ENCODE measurements at places on chromosomes 12 and 14.

DNA sequence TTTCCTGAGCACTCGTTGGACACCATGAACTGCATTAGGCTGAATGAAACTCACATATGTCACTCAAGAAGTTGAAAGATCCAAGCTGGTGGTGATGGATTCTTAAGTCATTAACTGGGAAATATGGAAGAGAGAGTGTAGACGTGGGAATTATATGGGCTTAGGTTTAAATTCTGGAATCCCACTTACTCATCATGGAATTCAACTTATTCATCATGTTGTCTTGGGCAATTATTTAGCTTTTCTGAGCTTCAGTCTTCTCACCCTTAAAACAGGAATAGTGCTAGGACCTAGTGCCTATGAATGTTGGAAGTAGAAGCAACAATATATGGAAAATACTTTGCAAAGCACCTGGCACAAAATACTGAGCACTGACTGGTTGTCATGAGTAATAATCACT, 292.4 kb upstream of the TBX3 start:
- DNase-seq: no peak

DNA sequence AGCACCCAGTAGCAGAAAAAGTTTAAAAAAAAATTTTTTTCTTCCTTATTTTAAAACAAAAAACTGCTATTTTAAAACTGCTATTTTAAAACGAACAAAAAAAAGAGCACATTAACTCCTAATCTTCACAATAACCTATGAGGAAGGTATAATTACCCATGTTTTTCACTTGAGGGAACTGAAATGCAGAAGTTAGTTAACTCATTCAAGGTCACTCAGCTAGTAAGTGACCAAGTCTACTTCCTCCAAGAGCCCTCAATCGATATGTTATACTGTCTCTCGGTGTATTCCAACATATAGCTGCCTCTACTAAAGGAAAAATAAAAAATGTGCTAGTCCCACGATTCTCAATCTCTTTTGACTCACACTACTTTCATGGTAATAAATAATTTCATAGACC, 7.8 kb downstream of the RPAP3 start:
- no peak for DNase-seq

GRCh38 chr12:68094195-68094594, 65.3 kb downstream of the IFNG start:
- DNase-seq: no peak

DNA sequence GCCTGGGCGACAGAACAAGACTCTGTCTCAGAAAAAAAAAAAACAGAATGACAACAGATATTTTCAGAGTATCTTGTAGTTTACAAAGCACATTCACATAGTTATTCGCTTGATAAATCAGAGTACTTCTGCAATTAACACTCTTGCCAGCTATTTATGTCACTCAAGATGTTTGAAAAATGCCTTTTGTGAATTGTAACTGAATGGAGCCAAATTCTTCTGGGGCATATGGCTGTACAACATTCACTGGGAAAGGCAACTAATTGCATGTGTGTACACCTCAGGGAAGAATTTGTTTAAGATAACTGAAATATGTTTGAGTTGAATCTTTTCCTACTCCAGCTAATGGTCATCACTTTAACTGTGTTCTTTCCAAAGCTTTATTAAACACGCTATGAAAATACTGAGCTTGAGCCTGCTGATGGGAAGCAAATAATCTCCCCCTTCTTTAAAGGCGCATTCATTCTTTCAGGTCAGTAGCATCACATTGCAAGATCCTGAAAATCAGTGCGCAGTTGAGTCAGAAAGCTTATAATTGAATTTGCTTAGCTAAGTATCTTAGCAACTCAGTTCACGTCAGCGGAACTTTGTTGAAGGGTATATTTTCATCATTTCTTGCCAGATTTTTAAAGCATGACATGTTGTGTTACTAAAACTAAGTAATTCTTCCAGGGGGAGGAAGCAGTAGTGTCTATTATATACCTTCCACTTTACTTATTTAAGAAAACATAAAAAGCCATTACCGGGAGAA, 66.6 kb downstream of the SINHCAF start:
- DNase-seq: no peak

DNA sequence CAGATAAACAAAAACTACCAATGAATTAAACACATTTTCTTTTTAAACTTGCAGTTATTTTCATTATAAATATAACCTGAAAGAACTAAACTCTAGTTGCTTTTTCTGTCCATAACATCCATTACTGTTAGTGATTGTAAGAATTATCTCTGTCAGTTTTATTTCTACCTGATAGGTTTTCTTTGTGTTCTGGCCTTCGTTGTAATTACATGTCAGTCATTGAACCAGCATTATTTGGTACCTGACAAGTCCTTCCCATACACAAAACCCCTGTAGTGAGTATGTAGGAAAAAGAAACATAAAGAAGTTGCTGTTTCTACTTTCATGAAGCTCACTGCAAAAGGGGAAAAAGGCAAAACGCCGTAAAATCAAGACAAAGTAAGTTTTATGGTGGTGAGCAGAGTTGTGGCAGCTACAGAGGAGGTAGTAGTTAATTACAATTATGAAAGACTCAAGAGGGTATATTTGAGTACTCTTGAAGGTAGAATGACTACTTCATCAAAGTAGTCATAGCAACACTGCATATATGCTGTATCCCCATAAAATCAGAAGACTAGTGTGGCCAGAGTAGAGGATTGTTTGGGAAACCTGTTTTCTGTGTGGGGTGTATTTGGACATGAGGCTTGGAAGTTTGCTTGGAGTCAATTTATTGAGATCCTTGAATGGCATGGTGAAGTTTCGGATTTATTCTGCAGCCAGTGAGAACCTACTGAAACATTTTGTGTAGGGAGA, 102.8 kb downstream of the SLC5A8 start:
- no peak for DNase-seq

DNA sequence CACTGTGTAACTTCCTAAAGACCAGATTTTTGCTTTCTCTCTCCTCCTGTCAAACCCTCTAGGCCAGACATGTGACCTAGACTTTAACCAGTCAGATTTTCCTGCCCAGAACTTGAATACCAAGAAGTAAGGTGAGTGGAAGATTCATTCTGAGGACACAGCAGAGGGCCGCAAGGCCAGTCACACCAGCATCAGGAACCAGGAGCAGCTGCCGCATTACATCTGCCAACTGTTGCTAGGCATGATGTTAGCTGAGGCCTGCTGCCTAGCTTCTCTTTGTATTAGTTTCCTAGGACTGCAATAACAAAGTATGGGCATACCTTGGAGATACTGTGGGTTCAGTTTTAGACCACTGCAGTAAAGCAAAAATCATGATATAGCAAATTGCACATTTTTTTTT, 101.9 kb upstream of the BMP4 start:
- no peak for DNase-seq

GRCh38 chr12:115375186-115375991, 691.4 kb upstream of the TBX3 start:
- no peak for DNase-seq

DNA sequence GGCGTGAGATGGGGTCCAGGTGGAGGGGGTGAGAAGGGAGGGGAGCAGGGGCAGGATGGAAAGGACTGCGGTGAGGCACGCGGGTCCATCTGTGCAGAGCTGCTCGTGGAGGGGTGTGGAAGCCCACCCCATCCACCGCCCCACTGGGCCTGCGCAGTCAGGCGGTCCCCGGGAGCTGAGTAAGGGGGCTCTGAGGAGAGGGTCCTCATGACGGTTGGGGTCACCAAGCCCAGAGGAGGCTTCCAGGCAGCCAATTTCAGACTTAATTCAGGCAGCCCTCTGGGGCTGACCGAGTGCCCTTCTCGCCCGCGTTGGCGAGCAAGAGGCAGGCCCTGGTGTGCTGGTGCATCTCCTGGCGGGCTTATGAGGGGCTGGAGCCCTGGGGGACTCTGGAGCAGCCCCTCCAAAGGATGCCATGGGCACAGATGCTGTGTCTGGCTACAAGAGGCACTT, 115.5 kb downstream of the KIF26A start:
- DNase-seq: no peak

- DNase-seq: no peak
Measured at GRCh38 chr12:40903040-40903439, 210.8 kb downstream of the CNTN1 start.

DNA sequence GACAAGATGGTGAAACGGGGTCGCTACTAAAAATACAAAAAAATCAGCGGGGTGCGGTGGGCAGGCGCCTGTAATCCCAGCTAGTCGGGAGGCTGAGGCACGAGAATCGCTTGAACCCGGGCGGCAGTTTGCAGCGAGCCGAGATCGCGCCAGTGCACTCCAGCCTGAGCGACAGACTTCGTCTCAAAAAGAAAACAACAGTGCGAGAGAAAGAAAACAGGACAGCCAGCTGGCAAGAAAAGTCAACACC, 633 bp upstream of the RNU4-2 start:
- DNase-seq: no peak

DNA sequence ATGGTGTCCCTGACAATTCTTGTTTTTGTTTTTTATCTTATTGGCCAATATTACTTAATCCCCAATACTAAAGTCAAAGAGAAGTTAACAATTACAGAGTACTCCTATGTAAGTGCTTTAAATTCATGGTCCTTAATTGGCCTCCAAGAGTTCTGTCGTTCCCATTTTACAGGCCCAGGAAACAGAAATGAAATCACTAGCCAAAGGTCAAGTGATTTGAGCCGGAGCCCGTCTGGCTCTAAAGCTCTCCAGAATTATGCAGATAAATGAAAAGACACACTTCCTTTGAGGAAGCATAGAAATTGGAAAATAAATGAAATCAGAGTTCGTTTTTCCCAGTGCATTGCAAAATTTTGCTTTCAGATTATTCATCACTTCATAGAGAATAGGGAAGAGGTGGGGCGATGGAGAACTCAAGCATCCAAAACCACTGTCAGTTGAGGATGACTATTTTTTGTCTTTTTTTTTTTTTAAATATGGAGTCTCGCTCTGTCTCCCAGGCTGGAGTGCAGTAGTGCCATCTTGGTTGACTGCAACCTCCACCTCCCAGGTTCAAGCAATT, 78.5 kb downstream of the MAP1LC3B2 start:
- no peak for DNase-seq

- DNase-seq: no peak
Measured at GRCh38 chr14:32075672-32076277, 1.3 kb upstream of the ARHGAP5 start.

DNA sequence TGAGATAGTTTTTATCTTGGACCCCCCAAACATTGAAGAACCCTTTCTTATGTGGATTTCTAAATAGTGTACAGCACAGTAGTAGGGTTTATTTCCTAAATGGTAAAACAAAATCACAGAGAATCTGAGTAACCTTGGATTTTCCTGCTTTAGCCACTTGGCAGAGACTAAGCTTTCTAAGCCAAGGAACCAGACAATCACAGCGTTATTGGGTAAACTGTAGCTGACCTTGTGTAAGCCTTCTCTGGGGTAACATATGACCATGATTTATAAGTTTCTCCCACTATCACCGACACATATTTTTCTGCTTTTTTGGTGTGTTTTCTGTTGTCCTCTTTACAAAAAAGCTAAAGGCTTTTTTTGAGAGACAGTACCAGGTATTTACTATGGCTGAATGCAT, 136.3 kb upstream of the PZP start:
- DNase-seq: no peak

- DNase-seq: no peak
Measured at GRCh38 chr14:38481952-38482678, 226.2 kb upstream of the CLEC14A start.

- DNase-seq: no peak
Measured at GRCh38 chr14:39247256-39247655, 13.5 kb downstream of the MIA2 start.

DNA sequence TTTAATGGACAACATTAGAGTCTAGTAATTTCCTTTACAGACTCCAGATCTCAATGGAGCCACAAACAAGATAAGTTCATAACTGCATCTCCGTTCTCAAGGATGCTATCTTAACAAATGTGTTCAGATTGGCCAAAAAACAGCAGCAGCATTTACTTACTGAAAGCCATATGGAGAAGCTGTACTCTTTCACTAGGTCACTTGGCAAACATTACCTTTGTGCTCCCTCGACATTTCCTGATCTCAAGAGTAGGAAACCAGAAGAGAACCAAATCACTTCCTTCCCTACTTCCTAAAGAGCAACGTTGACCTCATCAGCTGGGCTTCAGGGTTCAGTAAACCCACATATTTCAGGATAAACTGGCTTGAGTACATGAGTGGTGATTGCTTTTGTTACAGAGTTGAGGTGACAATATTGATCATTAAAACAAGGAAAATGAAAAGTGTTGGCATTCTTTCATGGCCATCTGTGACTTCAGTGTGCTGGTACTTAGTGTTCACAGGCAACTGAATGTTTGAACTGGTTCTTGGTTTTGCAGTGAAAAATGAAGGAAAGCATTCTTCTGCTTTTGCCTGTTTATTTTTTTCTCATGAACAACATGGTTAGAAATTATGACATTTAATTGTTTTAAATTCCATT, 449.6 kb downstream of the TMEM117 start:
- no peak for DNase-seq

- no peak for DNase-seq
Measured at GRCh38 chr12:12408265-12408690, 51.4 kb downstream of the BORCS5 start.

GRCh38 chr14:105099778-105100177, 34.5 kb upstream of the GPR132 start:
- DNase-seq: no peak

DNA sequence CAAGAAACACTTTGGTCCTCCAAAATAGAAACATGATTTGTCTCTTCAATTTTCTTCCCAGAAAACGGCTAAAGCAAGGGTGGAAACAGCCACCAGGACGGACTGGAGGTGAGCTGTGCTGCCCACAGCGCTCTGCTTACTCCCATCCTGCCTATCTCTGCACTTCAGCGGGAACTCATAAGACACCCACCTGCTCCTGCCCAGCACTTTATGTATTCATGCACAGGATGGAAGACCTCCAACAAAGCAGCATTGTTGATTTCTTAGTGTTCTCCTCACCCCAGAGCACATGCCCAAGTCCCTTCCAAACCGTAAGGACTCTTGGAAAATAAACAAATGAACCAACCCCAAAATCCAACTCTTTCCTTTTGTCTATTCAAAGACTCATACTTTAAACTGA, 277.2 kb downstream of the MED13L start:
- no peak for DNase-seq

GRCh38 chr12:26869104-26869494, 36.1 kb upstream of the ITPR2 start:
- no peak for DNase-seq

GRCh38 chr12:76410781-76411180, 62.6 kb upstream of the BBS10 start:
- no peak for DNase-seq

DNA sequence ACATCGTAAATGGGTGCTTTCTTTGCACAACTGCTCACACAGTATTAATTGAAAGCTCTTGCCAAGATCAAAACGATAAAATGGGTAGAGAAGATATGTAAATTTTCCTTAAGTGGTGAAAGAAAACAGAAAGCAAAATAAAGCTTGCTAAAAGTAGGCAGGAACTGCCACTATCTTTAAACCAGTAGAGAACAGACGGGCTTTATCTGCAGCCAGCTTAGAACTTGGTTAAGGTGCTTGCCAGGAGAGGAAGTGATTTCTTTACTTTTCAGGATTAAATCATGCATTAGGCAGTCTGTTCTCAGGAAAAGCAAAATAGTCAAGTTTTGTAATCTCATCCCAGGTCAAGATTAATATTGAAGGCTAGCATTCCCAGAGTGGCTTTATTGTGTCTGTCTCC, 56.9 kb upstream of the CCDC175 start:
- DNase-seq: no peak
